ENCODE measurements at places on chromosomes 3 and 15.

- no peak for DNase-seq
These were observed 193.3 kb downstream of the FNDC3B start for GRCh38 chr3:172232579-172233212.

GRCh38 chr15:34900748-34901147 lies 68.8 kb downstream of the AQR start:
- DNase-seq: no peak

DNA sequence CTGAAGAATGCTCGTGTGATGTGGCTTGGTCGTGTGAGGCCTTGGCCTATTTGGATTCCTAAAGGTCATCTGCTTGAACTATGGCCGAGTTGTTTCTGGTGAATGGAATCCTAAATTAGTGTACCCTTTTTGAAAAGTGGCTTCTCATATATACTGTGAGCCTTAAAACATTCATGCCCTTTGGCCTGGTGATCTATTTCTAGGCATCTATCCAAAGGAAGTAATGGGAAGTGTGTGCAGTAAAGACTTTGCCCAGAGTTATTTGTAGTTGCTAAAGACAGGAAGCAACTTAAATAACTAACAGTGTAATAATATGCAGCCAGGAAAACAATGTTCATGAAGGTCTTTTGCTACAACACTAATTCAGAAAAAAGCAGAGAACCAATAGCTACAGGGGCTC lies 3.0 kb downstream of the DGKG start:
- no peak for DNase-seq

- no peak for DNase-seq
These were observed 974.4 kb upstream of the ALCAM start for GRCh38 chr3:104392327-104392726.

GRCh38 chr3:3827111-3827510 lies 27.9 kb downstream of the LRRN1 start:
- no peak for DNase-seq

GRCh38 chr3:38614091-38614490 lies 35.4 kb downstream of the SCN5A start:
- no peak for DNase-seq

DNA sequence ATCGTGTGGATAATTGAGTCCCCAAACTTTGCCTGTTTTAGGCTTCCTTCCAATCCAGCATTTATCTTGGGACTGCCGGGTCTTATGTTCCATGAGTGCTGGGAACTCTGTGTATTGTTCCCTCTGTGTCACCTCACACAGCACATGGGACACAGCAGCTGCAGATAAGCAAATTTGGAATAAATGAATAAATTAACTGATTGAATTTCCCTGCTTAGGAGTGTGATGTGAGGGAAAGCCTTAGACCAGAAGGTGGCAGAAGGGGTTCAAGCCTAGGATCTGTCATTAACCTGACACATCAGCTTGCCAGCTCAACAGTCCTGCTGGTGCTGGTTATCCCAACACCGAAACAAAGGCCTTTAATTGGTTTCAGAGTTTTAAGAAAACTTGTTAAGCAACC lies 114.3 kb downstream of the OXSM start:
- DNase-seq: no peak

DNA sequence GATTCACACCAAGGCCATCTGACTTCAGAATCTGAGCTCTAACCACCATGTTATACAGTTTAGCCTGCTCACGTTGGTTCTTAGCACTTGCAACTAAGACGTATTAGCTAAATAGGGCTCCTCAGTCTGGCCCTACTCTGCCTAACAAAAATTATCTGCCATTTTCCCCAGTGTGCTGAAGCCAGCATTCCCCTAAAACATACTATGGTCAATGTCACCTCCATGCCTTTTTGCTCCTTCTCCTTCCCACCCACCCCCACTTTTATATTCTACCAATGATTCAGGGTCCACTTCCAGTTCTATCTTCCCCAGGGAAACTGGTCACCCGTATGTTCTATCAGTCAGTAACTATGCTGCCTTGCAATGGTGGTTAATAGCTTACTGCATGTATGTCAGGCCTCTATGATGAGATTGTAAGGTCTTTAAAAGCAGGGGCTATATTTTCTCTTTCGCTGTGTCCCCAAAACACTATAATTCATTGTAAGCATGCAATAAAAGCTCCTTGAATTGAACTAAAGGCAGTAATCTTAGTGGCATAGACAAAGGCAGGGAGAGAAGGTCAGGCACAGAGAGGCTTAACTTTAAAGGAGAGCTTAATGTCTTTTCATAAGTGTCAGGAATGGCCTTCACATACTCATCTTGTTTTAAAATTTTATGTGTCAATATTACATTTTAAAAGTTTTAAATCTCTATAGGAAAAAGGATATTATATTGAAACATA lies 23.3 kb downstream of the POPDC2 start:
- DNase-seq: no peak

- no peak for DNase-seq
These were observed 32.5 kb upstream of the CD47 start for GRCh38 chr3:108123326-108123725.
